Endothelial cell (in vitro differentiated cells): ENCODE measurements at places on chromosomes 11 and 22. TPM values are rescaled to one million over a fixed set of nuclear protein-coding genes. Genes with fewer than 3 reads are reported as not detected.
A peak's percentile ranks its signal among the peaks of the same experiment; 100 is the strongest.

DNA sequence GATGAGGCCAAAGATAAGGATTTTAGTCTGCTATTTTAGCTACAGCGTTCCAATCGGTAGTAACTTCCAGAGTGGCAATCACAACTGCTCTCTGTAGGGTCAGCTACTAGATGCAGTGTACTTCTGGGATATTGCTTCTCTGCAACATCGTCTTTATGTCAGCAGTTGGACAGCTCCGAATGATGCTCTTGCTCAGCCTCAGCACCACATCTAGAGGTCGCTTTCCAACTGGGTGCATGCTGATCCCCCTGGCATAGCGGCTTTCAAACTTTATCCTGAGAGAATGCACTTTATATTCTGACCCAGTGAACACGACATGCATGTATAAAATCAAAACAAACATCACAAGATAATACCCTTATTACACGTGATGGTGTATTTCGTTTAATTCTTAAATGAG is 219.6 kb downstream of the C11orf87 start:
- peak; percentile 46 for DNase-seq
- no peaks in the 10 kb centered on the region for H3K36me3 ChIP-seq
- no peak overlapping the region for H3K4me3 ChIP-seq
- no peak overlapping the region for H3K27ac ChIP-seq
- peaks cover 2% of the 10 kb centered on the region for H3K27me3 ChIP-seq
- H3K4me1 ChIP-seq = no peaks in the 10 kb centered on the region

DNA sequence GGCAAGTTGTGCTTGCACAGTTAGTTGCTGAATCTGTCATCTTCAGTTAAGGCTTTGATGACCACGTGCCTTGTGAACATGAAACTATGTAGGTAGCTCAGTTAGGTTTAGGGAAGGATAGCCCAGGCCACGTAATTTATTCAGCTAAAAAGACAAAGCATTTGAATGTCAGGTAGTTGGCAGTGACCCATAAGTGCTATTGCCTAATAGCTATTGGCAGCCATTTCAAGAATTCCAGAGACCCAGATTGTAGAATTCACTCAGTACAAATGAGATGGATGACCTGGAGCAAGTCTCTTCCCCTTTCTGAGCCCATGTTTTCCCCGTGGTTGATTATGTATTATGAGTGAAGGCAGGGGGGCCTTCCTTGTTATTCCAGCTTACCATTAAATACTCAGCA is 265.3 kb upstream of the ANO5 start:
- DNase-seq = no peak
- H3K4me3 ChIP-seq = no peak overlapping the region
- peaks cover 1% of the 10 kb centered on the region for H3K27me3 ChIP-seq
- no peaks in the 10 kb centered on the region for H3K36me3 ChIP-seq

GRCh38 chr11:57288771-57289579 is 35.8 kb downstream of the TNKS1BP1 start:
- H3K4me3 ChIP-seq = no peak overlapping the region
- peaks cover 4% of the 10 kb centered on the region for H3K36me3 ChIP-seq
- H3K27me3 ChIP-seq = no peaks in the 10 kb centered on the region
- H3K4me1 ChIP-seq = peaks cover 23% of the 10 kb centered on the region
- DNase-seq = peak; percentile 38
- H3K27ac ChIP-seq = peak overlapping the region; percentile 75

GRCh38 chr11:76589964-76590950 is 80.3 kb downstream of the LRRC32 start:
- no peak for DNase-seq
- peaks cover 1% of the 10 kb centered on the region for H3K27me3 ChIP-seq
- H3K4me3 ChIP-seq = no peak overlapping the region

The SLC16A8 gene
- total RNA-seq = not detected

- H3K27ac ChIP-seq = no peak overlapping the region
- H3K36me3 ChIP-seq = no peaks in the 10 kb centered on the region
Measured at GRCh38 chr22:42301742-42302102, 31.3 kb upstream of the TCF20 start.

DNA sequence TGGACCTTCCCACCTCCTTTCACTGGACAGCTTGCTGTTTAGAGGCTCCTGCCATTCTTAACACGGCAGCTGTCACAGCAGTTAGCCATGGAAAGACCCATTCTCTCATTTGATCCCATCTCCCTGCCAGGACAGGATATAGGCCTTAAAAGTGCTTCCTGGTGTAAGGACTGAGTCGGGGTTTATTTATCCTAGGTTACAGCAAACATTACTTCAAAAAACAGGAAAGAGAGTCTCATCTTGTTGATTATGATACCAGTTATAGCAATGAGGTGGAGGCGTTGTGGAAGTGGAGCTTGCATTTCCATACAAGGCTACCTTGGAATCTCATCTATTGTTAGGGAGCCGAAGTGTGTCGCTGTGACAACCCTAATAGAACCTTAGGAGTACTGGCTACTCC is 17.4 kb upstream of the ETS1 start:
- H3K4me3 ChIP-seq = no peak overlapping the region
- peak overlapping the region; percentile 95 for H3K27ac ChIP-seq
- no peak for DNase-seq
- no peaks in the 10 kb centered on the region for H3K36me3 ChIP-seq
- H3K4me1 ChIP-seq = peaks cover 45% of the 10 kb centered on the region

DNA sequence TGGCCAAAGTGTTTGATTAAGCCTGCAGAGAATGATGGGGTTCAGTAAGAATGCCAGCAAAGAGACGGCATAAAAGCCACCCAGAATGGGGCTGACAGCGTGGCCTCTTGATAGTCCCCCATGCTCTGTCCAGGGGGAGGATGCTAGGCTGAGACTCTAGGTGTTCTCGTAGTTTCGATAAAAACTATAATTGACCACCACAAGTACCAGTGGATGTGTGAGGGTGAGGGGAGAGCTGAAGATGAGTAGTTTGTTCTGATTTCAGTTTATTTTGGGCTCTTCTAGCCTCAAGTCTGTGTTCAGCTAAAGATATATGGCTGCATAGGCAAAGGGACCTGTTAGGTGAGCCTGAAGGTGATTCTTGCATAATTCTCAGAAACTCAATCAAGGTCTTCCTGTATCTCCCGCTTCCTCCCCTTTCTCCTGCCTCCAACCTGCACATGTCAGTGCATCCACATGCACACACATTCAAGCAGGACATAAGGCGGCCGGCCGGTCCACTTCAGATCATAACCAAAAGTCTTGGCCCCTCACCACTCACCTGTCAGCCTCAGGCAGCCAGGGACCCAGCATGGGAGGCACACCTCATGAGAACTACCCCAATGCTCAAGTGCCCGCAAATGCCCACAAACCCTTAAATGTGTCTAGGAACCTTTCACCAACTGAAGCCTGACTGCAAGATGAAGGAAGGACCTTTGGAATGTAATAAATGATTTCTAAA is 31.2 kb downstream of the FLI1 start:
- no peak for DNase-seq
- peaks cover 40% of the 10 kb centered on the region for H3K36me3 ChIP-seq
- H3K4me3 ChIP-seq = peak overlapping the region; percentile 58
- peaks cover 36% of the 10 kb centered on the region for H3K27me3 ChIP-seq

The ELFN2 gene
- 1.2 TPM for total RNA-seq

- no peak overlapping the region for H3K4me3 ChIP-seq
- H3K36me3 ChIP-seq = no peaks in the 10 kb centered on the region
- peaks cover 15% of the 10 kb centered on the region for H3K4me1 ChIP-seq
Measured at GRCh38 chr11:13876423-13876822, 86.1 kb upstream of the SPON1 start.

DNA sequence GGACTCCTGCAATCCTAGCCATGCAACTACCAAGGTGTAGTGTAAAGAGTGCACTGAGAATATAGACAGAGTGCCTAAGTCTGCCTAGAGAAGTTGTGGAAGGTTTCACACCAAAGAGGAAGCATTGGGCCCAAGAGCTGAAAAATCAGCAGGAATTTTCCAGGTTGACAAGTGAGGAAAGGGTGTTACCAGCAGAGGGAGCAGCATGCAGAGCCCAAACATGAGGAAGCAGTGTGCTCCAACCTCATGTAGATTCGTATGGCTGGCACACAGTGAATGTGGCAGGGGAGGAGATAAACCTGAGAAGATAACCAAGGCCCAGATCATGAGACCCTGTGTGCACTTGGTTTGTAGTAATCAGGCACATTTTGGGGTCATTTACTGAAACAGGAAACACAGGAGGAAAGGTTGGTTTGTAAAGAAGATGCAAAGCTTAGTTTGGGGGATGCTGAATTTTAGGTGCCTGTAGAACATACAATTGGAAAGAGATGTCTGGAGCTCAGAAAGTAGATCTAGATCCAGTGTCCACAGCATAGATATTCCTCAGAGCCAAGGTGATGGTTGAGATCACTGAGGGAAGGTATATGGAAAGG is 1.7 kb downstream of the HPX start:
- no peaks in the 10 kb centered on the region for H3K36me3 ChIP-seq
- no peak overlapping the region for H3K27ac ChIP-seq
- no peaks in the 10 kb centered on the region for H3K27me3 ChIP-seq
- no peak overlapping the region for H3K4me3 ChIP-seq
- no peaks in the 10 kb centered on the region for H3K4me1 ChIP-seq

DNA sequence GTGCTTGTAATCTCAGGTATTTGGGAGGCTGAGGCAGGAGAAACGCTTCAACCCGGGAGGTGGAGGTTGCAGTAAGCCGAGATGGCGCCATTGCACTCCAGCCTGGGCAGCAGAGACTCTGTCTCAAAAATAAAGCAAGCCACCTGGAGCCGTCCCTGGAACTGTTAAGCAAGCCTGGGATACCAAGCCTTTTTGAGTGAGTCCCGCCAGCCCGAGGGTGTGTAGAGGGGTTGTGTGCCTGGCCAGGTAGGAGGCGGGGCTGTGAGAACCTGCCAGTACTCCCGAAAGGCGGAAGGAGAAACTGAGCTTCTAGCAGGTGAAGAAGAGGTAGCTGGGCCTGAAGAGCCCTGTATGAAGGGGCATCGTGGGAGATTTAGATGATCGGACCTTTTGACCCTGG is 52.4 kb downstream of the TRIOBP start:
- no peak for DNase-seq
- peaks cover 28% of the 10 kb centered on the region for H3K4me1 ChIP-seq
- H3K27ac ChIP-seq = peak overlapping the region; percentile 52
- peaks cover 10% of the 10 kb centered on the region for H3K36me3 ChIP-seq
- H3K27me3 ChIP-seq = peaks cover 12% of the 10 kb centered on the region

- DNase-seq = no peak
- H3K4me1 ChIP-seq = no peaks in the 10 kb centered on the region
- H3K27me3 ChIP-seq = peaks cover 2% of the 10 kb centered on the region
Measured at GRCh38 chr11:118415062-118415738, 13.8 kb downstream of the ATP5MG start.

The OR51E1 gene
- not detected for total RNA-seq

DNA sequence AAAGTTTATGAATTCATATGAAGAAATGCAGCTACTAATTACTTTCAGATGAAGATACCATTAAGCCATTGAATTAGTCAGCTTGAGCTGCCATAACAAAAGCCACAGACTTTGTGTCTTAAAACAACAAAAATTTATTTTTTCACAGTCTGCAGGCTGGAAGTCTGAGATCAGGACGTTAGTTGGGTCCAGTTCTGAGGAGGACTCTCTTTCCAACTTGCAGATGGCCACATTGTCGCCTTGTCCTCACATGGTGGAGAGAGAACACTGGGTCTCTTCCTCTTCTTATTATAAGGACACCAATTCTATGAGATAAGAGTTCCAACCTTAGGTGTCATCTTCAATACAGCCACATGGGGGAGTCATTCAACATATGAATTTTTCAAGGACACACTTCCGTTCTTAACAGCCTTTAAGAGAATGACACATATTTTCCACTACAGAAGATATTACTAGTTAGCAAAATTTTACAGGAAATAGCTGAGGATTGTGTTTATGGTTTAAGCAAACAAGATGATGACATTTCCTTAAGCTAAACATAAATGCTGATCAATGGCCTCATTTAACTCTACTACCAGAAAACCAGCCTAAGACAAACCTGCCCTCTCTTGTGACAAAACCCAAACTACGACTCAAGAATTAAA is 56.0 kb downstream of the DCUN1D5 start:
- H3K27me3 ChIP-seq = peaks cover 2% of the 10 kb centered on the region
- peak; percentile 32 for DNase-seq
- H3K36me3 ChIP-seq = no peaks in the 10 kb centered on the region
- no peak overlapping the region for H3K4me3 ChIP-seq

GRCh38 chr22:33209930-33210784 is 152.0 kb upstream of the SYN3 start:
- no peak overlapping the region for H3K27ac ChIP-seq
- H3K4me3 ChIP-seq = no peak overlapping the region
- peaks cover 4% of the 10 kb centered on the region for H3K4me1 ChIP-seq
- peaks cover 1% of the 10 kb centered on the region for H3K27me3 ChIP-seq
- peak; percentile 48 for DNase-seq

DNA sequence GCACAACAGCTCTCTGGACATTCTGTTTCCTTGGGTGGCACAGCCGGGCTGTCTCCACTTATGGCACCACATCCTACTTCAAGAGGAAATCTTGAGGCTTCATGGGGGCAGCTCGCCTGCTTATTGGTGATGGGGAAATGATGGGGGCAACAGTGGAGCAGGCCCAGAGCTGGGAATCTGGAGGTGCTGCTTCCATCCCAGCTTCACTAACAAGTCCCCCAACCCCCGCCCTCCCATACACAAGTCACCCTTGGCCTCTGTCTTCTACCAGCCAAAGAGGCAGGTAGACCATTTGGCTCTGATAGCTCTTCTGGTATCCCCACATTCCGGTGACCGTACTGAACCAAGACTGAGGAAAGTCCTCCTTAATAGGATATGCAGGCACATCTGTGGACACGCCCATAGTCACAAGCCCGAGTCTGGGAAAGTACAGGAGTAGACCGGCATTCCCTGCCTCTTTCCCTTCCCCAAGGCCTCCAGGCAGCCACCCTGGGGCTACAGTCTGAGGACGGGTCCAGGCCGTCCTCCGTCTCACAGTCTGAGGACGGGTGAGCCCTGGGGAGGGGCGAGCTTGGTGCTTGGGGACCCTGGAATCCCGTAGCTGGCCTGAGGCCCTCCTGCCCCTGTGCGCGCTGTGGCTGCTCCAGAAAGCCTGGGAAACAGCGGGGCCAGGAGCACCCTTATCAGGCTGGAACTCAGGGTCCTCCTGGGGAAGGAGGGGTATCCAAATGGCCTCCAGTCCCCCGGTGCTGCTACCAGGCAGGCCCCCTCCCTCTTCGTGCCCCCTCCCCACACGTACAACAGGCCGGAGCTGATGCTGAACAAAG is 145.6 kb downstream of the FEZ1 start:
- H3K27ac ChIP-seq = no peak overlapping the region
- H3K4me1 ChIP-seq = peaks cover 50% of the 10 kb centered on the region
- H3K27me3 ChIP-seq = peaks cover 15% of the 10 kb centered on the region

DNA sequence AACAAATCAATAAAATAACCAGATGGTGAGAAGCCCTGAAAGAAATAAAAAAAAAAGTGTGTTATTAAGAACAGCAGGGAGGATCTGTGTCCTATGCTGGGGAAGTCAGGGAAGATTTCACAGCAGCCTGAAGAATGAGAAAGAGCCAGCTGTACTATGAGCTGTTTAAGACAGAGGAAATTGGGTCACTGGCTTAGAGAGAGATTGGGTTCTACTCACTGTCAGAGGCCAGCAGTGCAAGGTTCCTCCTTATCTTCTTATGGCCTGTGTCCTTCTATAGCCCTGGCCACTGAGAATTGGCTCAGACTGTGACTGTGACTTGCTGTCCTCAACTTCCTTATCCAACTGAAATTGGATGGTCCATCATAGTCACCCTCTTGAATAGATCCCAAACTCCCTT is 54.8 kb upstream of the FDX1 start:
- peaks cover 5% of the 10 kb centered on the region for H3K36me3 ChIP-seq
- H3K27me3 ChIP-seq = no peaks in the 10 kb centered on the region
- H3K4me1 ChIP-seq = peaks cover 3% of the 10 kb centered on the region
